ENCODE measurements at places on chromosomes 13 and 19.

GRCh38 chr19:14073261-14073924 lies 807 bp downstream of the MISP3 start:
- peak; percentile 59 for DNase-seq

GRCh38 chr13:110352735-110353134 lies 45.7 kb downstream of the COL4A2 start:
- DNase-seq, result no peak

- no peak for DNase-seq
Observed at GRCh38 chr13:58989556-58989955, 1174.2 kb downstream of the DIAPH3 start.

DNA sequence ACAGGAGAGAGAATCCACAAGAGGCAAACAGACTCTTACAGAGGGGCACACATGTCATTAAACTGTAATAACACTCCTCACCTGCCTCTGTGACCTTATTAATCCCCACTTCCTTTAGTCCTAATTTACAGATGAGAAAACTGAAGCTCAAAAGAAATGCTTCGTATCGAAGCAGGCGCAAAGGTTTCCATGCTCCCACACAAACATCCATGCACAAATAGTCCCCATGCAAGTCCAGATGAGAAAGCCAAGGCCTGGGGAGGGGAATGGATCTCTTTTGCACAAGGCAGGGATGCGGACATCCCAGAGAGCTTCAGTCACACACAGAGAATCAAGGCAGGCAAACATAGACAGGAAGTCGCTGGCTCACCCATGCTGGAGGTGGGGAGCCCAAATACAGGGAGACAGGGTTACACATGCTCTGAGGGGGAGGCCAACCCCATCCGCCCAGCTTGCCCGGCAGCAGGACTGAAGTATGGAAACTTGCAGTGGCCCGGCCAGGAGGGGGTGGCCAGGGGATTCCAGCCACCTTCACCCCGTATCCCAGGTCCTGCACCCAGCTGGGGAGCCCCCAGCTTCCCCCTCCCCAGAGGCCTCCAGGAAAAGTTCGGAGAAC lies 468 bp downstream of the S1PR5 start:
- no peak for DNase-seq

DNA sequence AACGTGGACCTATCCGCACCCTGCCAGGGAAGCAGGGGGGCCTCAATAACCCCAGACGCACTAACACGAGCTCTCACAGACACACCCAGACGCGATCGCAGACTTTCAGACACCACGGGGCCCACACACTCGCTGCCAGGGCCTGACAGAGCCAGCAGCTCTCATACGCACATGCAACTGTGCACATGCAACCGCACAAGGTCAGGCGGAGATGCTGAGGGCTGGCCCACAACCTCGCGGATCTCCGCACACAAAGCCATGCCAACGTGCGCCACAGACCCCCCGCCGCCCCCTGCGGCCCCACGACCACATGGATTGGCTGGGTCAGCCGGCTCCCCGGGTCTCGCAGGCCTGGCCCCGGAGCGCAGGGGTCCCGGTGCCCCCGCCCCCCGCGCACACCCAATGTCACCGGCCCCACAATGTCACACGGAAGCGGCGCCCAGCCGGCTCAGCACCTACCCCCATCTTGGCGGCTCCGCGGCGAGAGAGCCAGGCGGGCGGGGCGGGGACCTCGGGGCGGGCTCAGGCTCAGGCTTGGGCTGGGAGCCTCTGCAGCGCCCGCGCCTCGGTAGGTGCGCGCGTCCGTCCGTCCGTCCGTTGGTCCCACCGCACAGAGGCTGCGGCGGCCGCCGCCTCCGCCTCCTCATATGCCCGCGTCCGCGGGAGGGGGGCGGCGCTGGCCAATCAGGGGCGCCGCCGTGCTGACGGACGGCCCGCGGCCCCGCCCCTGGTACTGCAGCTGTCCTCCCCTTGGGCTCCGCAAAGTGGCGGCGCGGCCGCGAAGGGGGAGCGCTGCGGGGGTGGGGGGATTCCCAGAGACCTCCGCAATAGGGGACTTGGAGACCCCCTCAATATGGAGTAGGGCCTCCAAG lies at the start of gene ATP1A3:
Gene ATP1A3, minus strand, starts transcription at position 619 of the 872 bp plus-strand sequence. Its CDS starts 154 bp downstream, at position 465.
- DNase-seq, result peak; percentile 30

GRCh38 chr19:10422846-10423245 lies 2.5 kb downstream of the PDE4A start:
- no peak for DNase-seq

GRCh38 chr13:38895075-38895474 lies 95.6 kb downstream of the STOML3 start:
- DNase-seq, result no peak

- no peak for DNase-seq
Observed at GRCh38 chr19:6599866-6600454, 9.0 kb upstream of the CD70 start.

DNA sequence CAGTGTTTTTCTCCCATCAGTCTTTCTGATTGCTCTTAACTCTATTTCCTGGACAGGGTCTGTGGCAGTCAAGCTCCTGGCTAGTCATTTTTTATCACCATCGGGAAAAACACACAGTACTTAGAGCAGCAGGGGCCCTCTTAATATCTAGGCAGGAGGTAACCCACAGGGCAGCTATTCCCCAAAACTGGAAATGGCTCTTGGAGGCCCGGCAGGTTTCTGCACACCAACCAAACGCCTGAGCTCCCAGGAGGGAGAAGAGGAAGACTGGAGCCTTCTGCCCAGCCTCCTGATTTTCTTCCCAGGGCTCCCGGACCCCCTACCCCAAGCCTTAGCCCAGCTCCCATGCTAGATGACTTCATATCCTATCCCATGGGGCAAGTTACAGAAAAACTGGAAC lies 49.3 kb upstream of the VSTM2B start:
- DNase-seq, result no peak

DNA sequence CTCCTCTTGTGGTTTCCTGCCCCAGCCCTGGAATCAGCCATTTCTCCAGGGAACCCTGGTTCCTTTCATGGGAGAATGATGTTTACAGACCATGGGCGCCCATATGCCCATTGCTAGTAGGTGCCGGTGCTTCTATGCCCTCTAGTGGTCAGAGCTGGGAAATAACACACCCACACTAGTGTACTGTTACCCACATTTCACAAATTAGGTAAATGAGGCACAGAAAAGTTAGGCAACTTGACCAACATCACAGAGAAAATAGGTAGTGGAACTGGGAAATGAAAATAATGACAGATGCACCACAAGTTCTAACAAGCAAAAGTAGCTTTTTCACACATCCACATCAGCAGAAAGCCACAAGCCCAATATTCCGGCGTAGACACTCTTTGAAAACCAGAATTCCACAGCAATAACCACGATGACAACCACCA lies 1.3 kb upstream of the CEACAM3 start:
- DNase-seq, result peak; percentile 48

GRCh38 chr19:33841685-33842084 lies 45.0 kb downstream of the KCTD15 start:
- no peak for DNase-seq

DNA sequence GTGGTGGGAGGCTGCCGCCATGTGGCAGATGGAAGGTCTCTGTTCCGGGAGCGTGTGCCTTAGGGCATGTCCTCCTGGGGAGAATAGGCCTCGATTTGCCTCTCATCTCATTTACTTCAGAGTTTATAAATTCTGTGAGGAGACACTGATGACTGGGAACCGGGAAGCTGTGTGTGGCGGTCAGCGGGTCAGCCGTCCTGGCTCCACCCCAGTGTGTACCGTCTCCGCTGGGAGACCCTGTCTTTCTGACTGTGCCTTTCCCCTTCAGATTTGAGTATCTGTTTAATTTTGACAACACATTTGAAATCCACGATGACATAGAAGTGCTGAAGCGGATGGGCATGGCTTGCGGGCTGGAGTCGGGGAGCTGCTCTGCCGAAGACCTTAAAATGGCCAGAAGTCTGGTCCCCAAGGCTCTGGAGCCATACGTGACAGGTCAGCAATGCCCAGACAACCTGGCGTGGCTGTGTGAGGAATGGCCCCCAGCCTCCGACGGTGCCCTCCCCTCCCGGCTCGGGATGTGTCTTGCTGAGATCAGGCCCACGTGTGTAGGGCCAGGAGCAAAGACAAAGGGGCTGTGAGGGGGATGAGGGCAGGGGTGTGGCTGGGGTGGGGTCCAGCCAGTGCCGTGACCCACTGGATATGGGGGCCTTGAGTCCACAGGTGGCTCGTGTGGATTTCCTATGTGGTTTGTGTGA lies 21.6 kb downstream of the ATP4B start:
- no peak for DNase-seq

GRCh38 chr19:13812544-13812943 lies 17.3 kb downstream of the ZSWIM4 start:
- no peak for DNase-seq

GRCh38 chr13:111120422-111120821 lies 5.3 kb downstream of the ARHGEF7 start:
- no peak for DNase-seq

GRCh38 chr19:55546822-55547614 lies 1.7 kb upstream of the SBK3 start:
- no peak for DNase-seq

GRCh38 chr13:96762876-96763275 lies 231.4 kb downstream of the OXGR1 start:
- no peak for DNase-seq
